ENCODE measurements at places on chromosomes 12 and 14.

DNA sequence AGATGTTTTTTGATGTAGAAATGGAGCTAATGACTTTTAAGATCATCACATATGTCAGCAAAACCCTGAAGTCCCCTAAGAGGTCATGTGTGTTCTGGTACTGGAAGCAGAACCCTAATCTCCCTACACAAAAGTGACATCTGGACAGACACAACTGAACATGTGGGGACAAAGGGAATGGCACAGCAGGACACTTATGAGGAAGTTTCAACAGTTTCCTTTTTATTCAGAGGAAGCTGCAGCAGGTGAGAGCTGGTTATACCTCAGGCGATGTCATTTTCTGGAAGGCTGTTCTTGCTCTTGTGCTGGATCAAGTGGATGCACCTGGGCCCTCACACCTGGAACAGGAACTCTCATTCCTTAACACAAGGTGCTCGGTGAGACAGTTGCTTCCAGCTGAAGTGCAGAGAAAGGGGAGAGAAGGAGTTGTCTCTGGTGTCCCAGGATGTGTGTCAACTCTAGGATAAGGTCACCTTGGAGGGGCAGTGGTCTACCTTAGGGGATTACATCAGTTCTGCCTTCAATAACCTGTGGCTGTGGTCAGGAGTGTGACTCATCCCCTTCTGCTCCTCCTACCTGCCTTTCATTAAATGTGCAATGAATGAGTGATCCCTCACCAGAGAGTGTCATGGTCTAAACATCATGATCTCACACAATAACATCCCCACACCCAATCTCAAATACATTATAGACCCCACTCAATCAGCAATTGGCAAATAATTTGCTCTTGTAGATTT, 463.4 kb downstream of the TMEM121 start:
- DNase-seq: no peak

- no peak for DNase-seq
These were observed 247.6 kb downstream of the RPAP3 start for GRCh38 chr12:47458279-47458678.

- no peak for DNase-seq
These were observed 30.9 kb downstream of the GPR137C start for GRCh38 chr14:52583544-52583943.

DNA sequence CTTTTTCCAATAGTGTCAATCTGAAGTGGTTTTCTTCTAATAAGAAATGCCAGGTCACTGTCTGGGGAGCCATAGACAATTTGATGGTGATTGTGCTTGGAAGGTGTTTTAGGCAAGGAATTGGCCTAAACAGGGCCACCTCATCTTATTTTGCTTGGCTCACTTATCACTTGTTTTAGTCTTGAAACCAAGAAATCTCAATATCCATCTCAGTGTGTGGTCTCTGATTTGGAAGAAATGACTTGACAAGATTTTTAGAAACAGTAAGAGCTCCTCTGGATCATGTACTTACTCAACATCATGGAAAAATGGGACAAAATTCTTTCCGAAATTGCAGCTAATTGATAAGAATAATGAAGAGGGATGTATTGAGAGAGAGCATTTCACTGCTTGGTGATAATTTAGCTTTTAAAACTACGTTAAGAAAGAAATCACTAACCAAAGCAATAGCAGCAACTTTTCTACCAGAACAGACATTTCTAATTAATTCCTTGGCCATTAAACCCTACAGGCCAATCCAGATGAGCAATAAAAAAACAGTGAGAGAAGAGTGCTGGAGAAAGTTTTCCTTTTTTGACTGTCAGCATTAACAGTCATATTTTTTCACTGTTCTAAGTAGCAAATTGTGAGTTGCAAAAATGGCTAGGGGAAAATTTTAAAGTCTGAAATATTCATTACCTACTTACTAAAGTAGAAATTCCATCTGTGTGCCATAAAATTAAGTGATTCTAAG, 157.3 kb downstream of the AEBP2 start:
- DNase-seq: no peak

GRCh38 chr12:105047308-105047707, 37.0 kb downstream of the ALDH1L2 start:
- DNase-seq: no peak

DNA sequence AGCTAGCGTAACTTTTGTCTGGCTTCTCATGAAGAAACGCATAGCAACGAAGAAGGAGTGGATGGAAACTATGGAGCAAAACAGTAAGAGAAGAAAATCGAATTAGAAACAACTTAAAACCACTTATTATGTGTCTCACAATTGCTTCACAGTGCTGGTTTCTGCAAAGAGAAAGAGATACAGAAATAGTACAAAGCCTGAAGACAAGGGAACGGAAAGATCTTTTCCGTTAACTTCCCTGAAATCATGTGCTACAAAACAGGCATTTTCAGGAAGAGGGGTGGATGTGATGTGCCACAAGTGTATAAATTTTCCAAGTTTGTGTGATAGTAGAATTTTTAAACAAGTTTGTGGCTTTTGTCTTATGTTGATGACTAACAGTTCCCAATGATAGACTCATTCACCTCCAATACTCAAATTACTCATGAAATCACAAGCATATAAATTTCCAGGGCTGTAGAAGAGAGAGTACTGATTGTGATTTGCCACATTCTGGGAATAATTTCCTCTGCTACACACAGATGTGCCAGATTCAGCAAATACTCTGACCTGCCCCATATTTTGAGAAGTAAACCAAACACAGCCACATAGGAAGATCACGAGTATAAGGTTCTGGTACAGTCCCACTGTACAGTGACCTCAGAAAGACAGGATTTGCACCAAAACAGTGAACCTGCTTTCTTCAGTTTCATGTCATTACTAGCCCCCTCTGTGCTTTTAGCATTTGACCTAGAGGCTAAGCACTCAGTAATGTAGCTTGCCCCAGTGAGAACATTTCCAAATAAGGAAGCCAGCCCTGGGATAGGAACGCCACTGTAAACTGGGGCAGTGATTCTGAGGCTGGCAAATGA, 41.4 kb upstream of the PPFIA2 start:
- no peak for DNase-seq

- no peak for DNase-seq
These were observed 98.5 kb upstream of the TMPO start for GRCh38 chr12:98416845-98417244.

DNA sequence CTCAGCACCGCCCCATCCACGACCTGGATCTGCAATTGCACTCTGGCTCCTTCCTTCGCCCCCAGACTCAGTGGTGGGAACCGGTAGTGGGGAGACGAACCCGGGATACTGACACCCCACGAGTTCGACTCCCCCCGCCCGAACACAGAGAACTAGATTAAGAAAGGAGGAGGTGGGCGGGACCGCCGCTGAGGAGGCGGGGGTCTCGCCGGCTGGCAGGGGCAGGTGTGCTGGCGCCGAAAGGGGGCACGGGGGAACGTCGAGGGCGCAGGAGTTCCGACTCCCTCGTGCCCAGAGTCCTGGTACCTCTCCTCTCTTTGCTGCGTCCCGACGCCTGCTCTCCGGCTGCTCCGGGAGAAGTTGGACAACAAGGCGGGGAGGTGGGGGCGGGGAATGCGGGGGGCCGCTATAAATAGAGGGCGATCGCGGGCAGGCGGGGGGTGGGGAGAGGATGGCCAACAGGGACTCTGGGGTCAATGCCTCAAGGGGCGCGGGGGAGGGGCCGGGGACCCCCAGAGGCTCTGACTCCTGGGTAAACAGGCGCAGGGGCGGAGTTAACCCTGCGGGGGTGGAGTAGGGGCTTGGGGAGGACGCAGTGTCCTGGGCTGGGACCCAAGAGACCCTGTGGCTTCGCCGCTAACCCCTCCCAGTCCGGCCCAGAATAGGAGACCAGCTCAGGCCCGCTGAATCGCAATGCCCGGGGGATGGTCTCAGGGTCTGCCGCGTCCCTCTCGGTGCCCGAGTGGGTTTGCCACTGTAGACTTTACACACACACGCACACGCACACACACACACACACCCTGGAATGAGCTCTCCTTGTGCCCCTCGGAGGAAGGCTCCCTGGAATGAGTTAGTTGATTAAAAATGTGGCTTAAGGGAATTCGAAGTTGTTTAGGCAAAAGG, 761 bp upstream of the NDRG2 start:
- no peak for DNase-seq

- DNase-seq: no peak
These were observed 806.0 kb downstream of the VRK1 start for GRCh38 chr14:97603201-97603600.

- DNase-seq: no peak
These were observed 8.8 kb upstream of the CHGA start for GRCh38 chr14:92914087-92914656.

DNA sequence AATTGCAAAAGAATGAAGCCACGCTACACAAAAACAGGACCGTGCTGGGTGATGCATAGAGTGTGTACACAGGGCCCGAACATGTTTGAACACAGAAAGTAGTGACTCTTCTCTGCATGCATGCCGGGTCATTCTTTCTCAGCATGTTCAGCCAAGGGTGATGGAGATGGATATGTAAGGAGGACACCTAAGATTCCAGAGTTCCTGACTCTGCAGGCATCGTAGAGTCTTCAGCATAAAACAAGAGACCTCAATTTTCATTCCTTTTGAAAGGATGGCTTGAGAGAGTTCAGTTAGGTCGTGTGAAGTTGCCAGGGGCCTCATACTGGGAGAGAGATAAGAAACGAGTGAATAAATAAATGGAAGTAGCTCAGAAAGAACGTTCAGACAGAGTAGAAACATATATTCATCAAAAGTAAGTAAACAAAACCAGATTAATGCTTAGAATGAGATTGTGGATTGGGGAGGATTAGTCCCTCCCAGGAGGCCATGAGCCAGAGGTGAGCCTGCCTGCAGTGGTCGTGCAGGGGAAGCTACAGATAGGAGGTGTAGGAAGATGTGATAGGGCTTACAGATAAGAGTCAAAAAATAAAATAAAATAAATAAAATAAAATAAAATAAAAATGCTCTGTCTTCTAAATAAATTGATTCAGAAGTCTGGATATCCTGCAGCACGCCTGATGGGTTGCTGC, 27.6 kb upstream of the SEL1L start:
- DNase-seq: no peak

- no peak for DNase-seq
These were observed 187.5 kb downstream of the ATXN7L3B start for GRCh38 chr12:74725154-74725553.

DNA sequence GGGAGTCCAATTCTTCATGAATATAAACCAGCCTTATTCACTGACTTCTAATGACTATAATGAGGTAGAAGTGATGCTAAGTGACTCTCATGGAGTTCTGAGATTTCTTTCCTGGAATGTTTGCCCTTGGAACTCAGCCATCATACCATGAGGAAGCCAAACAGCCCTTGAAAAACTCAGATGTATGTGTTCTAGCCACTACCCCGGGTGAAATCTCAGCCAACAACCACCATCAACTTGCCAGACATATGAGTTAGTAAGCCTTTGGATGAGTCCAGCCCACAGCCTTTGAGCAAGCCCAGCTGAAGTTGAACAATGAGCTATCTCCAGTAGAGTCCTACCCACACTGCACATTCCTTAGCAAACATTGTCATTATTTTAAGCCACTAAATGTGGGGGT, 149.5 kb downstream of the SLC6A15 start:
- no peak for DNase-seq

GRCh38 chr12:123765504-123766035, 3.5 kb downstream of the DNAH10 start:
- DNase-seq: no peak

- DNase-seq: no peak
These were observed 434.6 kb upstream of the RGS6 start for GRCh38 chr14:71497645-71498086.

DNA sequence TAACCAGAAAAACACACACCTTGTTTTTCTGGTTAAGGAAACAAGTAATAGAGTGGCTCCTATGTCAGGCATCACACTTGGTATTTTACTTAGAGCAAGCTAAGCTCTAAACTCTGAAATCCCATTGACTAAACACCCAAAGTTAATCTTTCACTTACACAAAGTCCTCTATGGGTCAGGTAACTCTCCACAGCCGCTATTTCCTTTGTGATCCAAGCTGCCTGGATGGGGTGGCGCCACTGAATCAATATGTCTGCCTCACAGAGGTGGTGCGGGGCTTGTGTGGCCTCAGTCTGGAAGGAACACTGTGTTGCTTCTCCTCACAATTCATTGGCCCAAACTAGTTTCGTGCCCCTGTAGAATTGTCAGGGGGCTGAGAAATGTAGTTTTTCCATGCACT, 160.0 kb upstream of the E2F7 start:
- DNase-seq: no peak

DNA sequence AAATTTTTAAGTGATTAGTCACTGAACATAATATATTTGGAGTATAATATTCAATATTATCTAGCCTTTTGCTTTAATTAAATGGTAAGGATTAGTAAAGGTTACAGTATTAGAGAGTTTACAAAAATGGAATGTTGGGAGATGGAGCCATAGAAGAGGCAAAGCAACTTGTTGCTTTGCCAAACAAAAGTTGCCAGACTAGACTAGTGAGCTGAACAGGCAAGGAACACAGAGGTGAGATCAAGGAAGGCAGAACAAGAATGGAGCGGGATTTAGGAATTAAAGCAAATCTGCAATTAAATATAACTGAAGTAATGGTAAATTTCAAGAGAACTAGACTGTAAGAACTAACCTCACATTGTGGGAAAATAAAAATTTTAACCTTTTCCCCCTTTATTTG, 5.1 kb downstream of the ARF6 start:
- no peak for DNase-seq

- no peak for DNase-seq
These were observed 22.5 kb upstream of the GALNT9 start for GRCh38 chr12:132351751-132352495.

DNA sequence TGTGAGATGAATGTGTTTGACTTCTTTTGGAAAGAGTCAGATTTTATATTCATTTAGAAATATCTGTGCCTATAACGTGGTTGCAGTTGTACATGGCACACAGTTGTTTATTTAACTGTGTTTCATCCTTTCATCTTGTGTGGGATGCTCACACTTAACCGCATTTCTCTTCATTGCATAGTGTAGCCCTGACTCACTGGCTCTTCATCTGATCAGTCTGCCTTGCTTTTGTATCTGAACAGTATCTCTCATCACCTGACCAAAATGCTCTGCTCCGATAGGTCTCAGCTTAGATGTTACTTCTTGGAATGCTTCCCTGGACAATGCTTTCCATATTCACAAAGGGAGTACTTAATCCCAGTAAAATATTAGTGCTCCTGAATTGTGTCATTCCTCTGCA, 83.4 kb downstream of the PDE3A start:
- no peak for DNase-seq

DNA sequence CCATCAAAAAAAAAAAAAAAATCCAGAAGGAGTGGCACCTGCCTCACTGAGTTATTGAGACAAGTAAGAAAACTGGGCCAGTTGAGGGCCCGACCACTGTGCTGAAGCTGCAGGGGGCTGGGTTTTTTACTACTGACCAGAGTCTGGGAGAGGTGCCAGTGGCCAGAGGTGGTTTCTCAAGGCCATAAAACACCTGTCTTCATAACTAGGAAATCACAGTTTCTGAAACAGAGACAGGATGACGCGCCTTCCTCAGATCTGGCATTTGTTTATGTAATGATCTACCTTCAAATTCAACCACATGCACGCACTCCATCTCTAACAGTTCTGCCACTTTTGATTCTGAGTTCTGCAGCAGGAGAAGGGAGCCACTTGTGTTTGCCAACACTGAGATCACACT, 12.7 kb downstream of the TSPAN11 start:
- DNase-seq: no peak

All from stimulated activated CD8-positive, alpha-beta memory T cell treated with anti-CD3 and anti-CD28 coated beads, Interleukin-12 subunit alpha, Interleukin-12 subunit beta, amount 100 ng/mL, for 1 hour (primary cell).